ENCODE measurements at places on chromosomes 4 and X.

DNA sequence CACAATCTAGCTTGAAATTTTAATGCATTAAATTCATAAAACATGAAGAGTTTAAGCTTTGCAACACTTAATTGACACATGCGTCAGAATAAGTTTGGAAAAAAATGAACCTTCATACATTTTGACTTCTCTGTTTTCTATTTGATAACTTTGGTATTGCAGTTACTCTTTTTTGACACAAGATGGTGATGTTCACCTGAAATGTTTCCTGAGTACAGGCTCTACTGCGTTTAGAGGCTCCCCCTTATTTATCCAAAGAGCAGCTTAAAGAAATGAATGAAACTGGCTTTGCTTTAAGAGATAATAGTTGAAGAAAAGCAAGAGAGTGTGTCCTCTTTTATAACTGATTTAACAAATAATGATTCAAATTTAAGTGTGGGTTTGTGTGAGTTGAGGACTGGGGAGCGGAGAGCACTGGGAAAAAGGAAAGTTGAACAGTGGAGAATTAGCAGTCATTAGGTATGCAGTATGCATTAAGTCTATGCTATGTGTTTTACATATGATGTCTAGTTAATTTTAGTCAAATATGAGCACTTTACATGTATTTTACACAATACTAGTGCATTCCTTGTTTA lies 180.6 kb upstream of the NUDT6 start:
- no peak for DNase-seq

DNA sequence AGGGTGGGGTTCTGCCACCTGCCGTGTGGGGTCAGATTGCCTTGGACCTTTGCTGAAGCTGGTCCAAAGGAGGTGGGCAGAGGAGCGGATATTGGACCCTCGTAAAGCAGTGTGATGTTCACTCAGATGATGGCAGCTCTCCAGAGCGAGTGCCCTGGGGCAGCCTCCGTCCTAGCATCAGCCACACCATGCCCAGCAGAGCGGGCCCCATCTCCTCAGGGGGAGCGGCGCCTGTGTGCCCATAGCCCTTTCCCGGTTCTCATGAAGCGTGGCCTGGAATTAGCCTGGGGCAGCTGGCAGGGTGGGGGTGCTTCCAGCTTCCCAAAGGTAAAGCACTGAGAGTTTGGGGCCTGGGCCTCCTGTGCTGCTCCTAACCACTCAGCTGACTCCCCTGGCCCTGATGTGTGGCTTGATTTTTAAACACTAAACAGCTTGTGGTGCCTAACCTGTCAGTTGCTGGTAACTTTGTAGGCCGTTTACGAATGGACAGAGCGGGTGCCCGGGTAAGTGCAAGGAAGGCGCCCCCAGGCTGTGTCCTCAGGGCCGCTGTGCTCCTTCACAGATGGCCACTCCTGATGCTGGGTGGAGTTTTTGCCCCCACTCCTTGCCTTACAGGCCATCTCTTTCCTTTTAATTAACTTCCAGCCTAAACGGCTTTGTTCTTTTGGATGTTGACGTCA lies 36.0 kb downstream of the NOP14 start:
- DNase-seq: no peak

DNA sequence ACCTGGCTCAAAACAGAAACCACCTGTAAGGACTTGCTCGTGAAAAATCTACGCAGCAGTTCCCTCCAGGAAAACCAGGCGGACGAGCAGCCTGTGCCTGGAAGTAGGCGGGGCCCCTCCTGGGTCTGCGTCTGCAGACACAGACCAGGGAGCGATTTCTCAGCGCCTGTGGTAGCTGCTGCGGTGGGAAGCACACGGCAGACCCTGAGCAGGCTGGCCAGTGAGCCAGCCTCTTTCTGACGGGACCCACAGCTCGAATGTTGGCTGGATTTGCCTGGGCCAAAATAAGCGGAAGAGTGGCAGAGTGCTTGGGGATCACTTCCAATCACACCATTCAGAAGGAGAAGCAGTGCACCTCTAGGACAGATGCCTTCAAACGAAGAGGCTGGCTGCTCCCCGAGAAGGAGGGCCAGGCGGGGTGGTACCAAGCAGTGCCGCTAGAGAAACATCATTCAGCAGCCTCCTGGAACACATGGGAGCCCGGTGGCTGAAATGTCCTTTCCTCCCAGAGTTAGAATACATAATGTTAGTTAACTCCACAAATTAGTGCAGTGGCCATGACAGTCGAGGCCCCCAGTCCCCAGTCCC lies 85.9 kb downstream of the GATB start:
- no peak for DNase-seq

- DNase-seq: no peak
These were observed 20.5 kb downstream of the ANOS1 start for GRCh38 chrX:8711401-8711800.

DNA sequence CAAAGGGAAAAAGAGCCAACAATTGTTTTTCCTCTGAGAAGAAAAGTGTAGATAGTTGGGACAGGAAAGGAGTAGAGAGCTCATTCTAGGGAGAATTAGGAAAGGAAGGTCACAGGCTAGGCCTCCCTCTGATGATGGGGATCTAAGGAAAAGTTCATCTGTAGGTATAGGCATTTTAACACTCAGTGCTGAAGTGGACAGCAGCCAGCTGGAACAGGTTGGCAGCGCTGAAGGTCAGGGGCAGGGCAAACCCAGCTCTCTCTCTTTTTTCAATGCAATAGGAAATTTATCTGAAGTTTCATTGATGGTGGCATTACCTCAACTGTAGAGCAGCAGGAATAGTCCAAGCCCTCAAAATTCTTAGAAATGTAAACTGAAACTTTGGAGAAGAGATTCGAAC lies 98.5 kb upstream of the ETNPPL start:
- no peak for DNase-seq

GRCh38 chrX:17839269-17839668 lies 21.8 kb downstream of the RAI2 start:
- DNase-seq: no peak

DNA sequence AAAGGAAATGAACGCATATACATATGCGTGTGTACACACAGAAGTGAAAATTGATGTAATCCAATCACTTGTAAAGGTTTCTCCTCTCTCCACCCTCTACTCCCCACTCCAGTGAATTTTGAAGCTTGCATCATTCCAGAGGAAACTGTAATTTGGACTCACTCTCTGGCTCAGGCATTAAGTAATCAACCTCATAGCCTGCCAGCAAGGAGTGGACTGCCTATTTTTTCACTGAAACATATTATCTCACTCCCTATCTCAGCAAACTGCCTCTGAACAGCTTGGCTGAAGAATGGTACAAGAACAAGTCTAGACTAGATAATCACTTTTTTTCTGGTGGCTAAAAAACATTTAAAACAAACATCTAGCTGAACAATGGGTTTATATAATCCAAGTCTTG lies 124.2 kb downstream of the C4orf51 start:
- no peak for DNase-seq

DNA sequence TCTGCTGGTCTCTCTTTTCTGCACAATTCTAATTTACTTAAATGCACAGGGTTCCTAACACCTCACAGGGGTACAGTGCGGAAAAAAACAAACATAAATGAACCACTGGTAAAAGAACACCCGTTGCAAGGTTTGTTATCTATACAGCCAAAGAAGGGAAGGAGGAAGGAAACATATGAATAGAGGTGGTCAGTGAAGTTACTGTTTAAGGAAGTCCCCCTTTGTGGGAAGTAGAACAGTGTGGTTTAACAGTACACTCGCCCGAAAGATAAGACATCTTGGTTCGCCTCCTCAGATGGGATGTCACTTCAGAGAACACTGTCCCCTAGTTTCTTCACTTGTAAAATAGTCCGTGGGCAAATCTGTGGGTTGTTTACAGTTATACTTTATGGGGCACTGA lies 57.5 kb downstream of the TEC start:
- DNase-seq: no peak

GRCh38 chr4:53307819-53308780 lies 57.8 kb downstream of the SCFD2 start:
- no peak for DNase-seq

GRCh38 chrX:114635986-114636385 lies 52.1 kb downstream of the HTR2C start:
- no peak for DNase-seq

- DNase-seq: no peak
These were observed 70.0 kb upstream of the FRG1 start for GRCh38 chr4:189870511-189871234.

DNA sequence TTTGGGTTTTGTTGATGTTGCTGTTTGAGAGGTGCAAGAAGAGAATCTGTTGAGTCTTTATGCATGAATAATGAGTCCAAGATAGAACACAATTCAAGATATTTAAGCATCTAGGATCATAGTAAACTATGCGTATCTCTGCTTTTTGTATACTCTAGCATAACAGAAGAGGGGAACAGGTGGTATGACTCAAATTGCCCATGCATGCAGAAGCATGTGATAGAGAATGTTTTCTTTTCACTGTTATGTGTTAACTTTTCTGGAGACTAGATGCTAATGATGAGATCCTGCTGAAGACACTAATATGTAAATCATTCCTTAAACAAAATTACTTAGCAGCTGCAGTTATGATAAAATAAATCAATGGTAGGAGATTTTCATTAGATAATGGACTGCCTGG lies 165.3 kb upstream of the FTHL17 start:
- DNase-seq: no peak
